Placental pericyte (primary cell): ENCODE measurements at places on chromosomes 7 and 10. TPM values are rescaled to one million over a fixed set of nuclear protein-coding genes. Genes with fewer than 3 reads are reported as not detected.

Gene RNF32
- total RNA-seq = 0.14 and 0.66 TPM in 2 replicates

Gene PDE6C
- total RNA-seq = not detected in 2 replicates

Gene KCND2
- total RNA-seq = 2.4 and 9.6 TPM in 2 replicates

Gene FFAR4
- total RNA-seq = not detected in 2 replicates

Gene HGF
- total RNA-seq = 282 and 285 TPM in 2 replicates

Gene RTKN2
- total RNA-seq = 0.44 and 7.2 TPM in 2 replicates

Gene VSTM2A
- not detected in 2 replicates for total RNA-seq

Gene COBL
- total RNA-seq = not detected in 2 replicates

Gene CFAP70
- total RNA-seq = 0.44 and 0.57 TPM in 2 replicates

Gene HOXA3
- total RNA-seq = 2.3 TPM in 1 of 2 replicates, not detected in the other

Gene ERV3-1
- 5.9 and 10.9 TPM in 2 replicates for total RNA-seq

Gene PNLIPRP1
- total RNA-seq = not detected in 2 replicates

Gene SPDYE1
- not detected in 2 replicates for total RNA-seq

Gene FAM25C
- total RNA-seq = not detected in 2 replicates

Gene SP8
- not detected in 2 replicates for total RNA-seq

Gene C7orf33
- total RNA-seq = not detected in 2 replicates

Gene SYT15B
- 1.3 and 2.0 TPM in 2 replicates for total RNA-seq

Gene TMEM196
- not detected in 2 replicates for total RNA-seq

Gene CRTAC1
- not detected in 2 replicates for total RNA-seq

Gene ZNF239
- total RNA-seq = 4.4 and 6.0 TPM in 2 replicates

Gene AGBL3
- total RNA-seq = 0.22 and 0.72 TPM in 2 replicates

Gene BTBD16
- not detected in 2 replicates for total RNA-seq

Gene ELMO1
- 0.22 TPM in 1 of 2 replicates, not detected in the other for total RNA-seq
